ENCODE measurements at places on chromosomes 1 and 21.

- peak; percentile 34 for DNase-seq
These were observed 21.4 kb downstream of the SEC16B start for GRCh38 chr1:177948336-177948972.

DNA sequence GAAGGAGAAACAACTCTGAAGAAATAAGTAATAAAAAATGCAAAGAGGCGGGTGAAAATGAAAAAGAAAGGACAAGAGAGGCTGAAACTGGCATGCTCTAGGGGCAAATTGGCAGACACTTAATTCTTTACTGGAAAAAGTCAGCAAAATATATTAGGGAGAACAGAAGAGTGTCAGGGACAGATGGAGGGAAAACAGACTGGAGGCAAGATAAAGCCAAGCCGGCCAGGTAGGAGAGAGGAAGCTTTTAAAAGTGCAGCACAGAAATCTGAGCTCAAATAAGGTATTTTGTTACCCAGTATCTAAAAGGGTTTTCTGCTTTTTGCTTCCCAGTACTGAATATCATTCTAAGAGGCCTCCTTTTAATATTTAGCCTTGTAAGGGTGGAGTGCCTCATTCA is 339.3 kb downstream of the PAPPA2 start:
- no peak for DNase-seq

DNA sequence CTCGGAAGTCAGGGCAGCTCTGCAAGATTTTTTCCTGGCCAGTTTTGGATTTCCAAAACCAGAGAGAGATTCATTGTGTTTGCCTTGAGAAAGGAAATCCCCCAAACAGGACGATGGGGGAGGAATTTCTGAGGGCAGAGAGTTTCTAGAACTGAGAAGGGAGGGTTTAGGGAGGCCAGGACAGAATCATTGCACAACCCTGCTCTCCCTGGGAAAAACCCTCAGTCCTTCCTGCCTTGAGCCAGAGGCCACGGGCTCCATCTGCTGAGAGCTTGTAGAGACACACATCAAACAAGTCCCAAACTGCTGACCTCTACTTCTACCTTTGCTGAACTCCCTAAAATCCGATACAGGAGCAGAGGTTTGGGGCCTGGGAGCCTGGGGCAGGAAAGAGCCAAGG is 99.7 kb downstream of the NMNAT2 start:
- DNase-seq, result peak; percentile 85

DNA sequence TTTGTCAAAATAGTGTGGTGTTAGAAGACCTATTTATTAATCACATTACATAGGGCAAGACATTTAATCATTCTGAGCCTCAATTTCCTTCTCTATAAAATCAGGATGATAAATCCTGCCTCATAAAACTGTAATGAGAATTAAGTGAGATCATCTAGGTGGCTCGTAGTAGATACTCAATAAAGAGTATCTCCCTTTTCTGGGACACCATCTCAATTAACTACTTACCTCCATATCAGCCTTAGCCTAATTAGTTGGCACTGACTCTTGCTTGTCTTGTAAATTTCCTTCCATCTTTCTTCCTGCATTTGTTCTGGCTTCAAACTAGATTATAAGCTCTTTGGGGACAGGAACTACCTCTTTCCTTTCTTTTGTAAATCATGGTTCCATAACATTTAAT is 102.6 kb upstream of the TNR start:
- DNase-seq, result no peak

GRCh38 chr1:45355683-45356082 is 15.4 kb upstream of the MUTYH start:
- no peak for DNase-seq

DNA sequence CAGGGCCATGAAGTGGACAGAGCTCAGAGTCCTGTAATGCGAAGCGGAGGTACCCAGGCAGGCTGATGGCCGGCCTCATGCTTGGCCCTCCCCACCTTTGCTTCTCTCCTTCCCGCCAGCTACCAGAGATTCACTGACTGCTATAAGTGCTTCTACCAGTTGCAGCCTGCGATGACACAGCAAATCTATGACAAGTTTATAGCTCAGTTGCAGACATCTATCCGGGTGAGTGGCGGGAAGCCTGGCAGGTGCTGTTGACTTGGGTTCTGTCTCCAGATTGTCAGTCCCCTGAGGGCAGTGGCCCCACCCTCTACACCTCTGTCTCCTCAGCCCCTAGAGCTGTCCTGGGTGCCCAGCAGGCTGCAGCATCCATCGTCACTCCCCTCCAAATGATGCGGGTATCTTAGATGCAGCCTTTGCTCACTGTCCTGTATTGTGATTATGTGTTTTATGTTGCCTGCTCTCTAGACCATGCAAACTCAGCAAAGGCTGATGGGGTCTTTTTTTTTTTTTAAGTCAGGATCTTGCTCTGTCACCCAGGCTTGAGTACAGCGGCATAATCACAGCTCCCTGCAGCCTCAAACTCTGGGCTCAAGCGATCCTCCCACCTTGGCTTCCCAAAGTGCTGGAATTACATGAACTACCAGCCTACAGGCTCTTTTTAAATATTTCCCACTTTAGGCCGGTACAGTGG is 9.6 kb upstream of the BGLAP start:
- DNase-seq, result no peak

DNA sequence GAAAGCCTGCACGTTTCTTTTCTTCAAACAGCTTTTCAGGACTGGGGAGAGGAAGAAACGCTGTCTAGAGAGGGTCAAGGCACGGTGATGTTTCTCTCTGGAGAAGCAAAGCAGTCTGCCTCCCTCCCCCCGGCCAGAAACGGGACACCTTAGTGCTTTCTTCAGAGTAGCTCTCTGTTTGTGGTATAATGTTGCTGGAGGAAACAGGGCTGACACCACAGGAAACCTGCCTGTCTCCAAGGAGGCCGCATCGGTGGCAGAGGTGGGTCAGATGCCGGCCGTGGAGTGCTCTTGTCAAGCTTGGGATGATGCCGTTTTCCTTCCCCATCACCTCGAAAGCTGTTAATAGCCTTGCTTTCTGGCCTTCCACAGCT is 139.4 kb downstream of the DHRS3 start:
- no peak for DNase-seq

GRCh38 chr1:212858461-212859265 is 588 bp downstream of the FLVCR1 start:
- DNase-seq, result no peak
